ENCODE measurements at places on chromosomes 2 and 18. TPM values are rescaled to one million over a fixed set of nuclear protein-coding genes. Genes with fewer than 3 reads are reported as not detected.

DNA sequence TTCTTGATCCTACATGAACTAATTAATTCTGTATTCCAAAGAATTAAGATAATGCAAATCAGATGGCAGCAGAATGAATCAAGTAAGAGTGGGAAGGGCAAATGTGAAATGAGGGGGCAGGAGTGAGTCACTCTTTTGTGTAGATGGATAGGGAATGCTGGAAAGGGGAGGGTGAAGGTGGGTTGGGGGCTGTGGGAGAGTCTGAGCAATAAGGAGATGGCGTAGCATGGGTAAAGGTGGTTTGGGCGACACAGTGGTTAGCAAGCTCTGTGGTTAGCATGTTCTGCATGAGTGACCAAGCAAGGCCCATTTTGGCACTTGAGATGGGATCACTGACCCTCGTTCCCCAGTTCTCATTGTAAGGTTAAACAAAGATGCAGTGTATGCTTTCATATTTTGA, 20.4 kb downstream of the GPD2 start:
- no peak for DNase-seq

ELOA2 gene
- total RNA-seq = not detected

GRCh38 chr18:42929181-42929580, 186.3 kb downstream of the RIT2 start:
- no peak for DNase-seq

- DNase-seq = peak; percentile 9
Measured at GRCh38 chr2:165952741-165953211, 800 bp downstream of the TTC21B start.

DNA sequence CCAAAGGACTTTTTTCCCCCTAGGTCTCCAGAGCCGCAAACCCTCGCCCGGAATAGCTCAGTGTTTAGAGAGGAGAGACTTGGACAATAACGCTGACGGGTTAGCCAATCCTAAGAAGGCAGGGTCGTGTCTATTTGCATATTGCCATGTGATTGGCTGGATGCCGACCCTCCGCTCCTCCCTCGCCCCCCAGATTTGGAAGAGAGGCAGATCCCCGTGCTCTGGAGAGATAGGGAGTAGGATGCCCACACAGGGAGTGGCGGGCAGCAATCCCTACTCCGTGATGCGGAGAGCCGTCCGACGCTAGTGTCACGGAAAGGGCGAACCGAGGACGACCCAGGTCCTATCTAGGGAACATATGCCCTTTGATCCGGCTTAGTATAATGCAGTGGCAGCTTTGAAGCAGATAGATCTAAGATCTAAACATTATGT, 1.4 kb downstream of the WNT6 start:
- DNase-seq = peak; percentile 67

GRCh38 chr2:130328710-130329109, 14.0 kb upstream of the IMP4 start:
- DNase-seq = peak; percentile 21

DNA sequence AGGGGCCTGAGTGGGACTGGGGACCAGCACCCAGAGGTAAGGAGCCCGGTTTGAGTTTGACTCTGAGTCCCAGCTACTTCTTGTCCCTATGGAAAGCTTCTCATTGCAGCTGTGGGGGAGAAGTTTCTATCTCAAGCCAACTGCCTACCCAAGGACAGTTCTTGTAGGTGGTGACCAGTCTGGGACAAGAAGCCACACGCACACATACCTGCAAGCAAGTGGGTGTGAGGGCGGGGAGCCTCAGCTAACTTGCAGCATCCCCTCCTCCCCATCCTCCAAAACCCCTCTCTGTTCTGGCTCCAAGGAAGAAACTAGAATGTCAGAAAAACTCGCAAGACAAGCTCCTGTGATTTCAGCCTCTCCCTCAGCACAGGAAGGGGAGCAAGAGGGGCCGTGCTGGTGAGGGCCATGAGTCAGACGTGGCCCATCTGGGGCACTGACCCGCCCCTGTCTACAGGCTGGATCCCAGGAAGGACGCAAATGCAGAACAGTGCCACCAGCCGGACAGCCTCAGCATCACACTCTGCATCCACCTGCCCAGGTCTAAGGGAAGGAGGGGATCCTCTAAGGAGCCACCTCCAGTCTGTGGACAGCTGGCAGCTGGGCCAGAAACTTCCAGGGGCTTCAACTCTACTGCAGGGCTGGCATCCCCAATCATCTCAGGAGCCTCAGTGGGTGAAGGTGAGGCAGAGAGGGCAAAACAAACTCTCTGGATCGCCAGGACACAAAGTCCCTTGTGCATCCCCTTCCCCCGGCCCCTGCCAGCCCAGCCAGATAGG, 103.4 kb downstream of the TNS1 start:
- DNase-seq = peak; percentile 89

DNA sequence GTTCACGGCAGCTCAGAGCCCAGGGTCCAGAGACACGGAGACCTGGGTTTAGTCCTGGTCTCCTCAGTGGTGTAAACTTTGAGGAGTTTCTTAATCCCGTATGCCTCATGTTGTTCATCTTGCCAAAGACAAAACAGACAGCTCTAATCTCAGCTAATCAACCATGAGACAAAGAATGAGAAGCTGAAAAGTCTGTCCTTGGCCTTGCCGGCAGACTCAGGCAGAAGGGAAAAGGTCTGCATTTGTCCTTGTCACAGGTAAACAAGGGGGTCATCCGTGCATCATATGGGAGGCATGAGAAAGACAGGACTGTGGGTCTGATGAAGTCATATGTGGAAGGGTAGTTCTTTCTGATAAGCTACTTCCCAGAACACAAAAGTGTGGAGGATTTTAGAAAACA, 1.8 kb upstream of the ARMC9 start:
- no peak for DNase-seq

- DNase-seq = no peak
Measured at GRCh38 chr2:230267059-230267458, 41.5 kb downstream of the SP140 start.

C2orf92 gene
- 0.77 TPM for total RNA-seq

DNA sequence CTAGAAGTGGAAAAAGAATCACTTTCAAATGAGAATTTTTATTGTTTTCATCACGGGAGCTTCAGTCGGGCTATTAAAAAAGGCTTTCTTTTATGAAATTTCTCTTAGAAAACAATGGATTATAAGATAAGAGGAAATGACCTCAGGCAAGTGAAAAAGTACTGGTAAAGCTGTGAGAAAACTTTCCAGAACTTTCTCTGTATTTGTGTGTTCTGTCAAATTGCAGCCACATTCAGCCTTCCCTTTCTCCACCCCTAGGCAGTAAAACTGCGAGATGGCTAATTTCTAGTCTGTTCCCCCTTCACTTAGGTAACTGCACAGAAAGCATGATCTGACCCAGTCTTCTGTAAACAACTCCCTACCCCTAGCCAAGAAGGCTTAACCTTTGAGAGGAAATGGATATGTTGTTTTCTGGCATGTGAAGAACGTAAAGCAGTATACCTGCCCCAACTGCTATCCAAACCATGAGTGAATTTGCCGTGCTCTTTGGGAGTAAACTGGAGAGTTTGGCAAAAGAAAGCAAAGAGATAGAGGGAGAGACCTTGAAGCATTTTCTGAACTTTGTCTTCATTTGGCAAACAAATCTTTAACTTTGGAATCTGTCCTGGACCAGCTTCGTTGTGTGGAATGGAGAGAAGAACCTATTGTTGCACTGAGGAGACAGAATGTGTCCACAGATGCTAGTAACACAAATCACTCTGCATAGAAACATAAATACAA, 105.4 kb downstream of the ETAA1 start:
- no peak for DNase-seq

- DNase-seq = no peak
Measured at GRCh38 chr2:236239276-236240065, 24.7 kb downstream of the ASB18 start.

CROCC2 gene
- 0.51 TPM for total RNA-seq

HOXD1 gene
- total RNA-seq = not detected

STEAP3 gene
- 13.7 TPM for total RNA-seq

DNA sequence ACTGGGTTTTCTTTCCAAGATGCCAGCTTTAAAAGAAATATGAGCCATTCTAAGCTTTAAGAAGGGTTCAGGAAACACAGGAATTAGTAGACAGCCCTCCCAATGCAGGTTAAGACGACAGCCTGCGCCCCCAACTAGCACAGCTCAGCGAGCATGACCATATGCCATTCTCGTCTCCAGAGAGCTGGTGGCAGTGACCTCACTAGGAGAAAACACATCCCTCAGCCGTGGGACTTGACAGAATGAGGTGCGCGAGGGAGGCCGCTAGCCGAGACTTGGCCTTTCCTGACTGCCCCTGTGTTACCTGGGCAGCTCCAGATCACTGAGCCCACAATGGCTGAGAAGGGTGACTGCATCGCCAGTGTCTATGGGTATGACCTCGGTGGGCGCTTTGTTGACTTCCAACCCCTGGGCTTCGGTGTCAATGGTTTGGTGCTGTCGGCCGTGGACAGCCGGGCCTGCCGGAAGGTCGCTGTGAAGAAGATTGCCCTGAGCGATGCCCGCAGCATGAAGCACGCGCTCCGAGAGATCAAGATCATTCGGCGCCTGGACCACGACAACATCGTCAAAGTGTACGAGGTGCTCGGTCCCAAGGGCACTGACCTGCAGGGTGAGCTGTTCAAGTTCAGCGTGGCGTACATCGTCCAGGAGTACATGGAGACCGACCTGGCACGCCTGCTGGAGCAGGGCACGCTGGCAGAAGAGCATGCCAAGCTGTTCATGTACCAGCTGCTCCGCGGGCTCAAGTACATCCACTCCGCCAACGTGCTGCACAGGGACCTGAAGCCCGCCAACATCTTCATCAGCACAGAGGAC, 103.9 kb downstream of the MAPK4 start:
- DNase-seq = no peak

METTL5 gene
- total RNA-seq = 50.9 TPM

POTEI gene
- not detected for total RNA-seq

VWA3B gene
- total RNA-seq = 0.26 TPM

EVX2 gene
- not detected for total RNA-seq

- DNase-seq = peak; percentile 44
Measured at GRCh38 chr2:26946841-26947784, 23.3 kb upstream of the MAPRE3 start.

DNA sequence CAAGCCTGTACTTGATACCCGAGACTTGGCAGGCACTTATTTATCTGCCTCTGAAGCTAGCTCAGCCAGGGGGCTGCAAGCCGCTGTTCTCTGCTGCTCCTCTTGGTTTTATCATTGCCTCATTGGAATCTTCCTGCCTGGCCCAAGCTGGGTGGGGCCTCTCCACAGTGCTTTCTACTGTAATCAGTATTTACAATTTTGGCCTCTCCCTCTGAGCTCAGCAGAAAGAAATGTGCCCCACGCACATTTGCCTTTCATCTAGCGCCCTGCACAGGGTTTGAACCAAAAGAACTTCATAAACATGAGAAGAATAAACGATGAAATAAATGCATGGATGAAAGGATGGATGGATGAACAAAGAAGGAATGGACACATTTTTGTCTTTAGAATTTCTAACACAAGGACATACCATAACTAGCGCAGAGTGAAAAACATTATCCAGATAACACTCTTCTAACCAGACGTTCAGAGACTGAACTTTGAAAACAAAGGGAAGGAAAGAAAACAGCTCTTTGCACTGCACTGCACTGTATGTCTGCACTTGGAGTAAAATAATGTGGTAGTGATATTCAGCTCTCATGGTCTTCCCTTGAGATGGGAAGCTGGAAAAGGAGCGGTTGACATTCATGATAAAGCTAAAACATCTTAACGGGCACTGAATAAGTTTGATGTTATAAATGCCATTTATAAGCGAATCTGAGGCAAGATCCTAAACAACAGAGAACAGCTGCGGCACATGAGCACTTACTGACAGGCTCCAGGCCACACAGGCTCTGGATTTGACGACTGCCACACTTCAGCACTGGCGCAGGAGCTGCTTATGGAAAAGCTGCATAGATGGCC, 86.8 kb upstream of the SP3 start:
- DNase-seq = peak; percentile 83

UGT1A4 gene
- not detected for total RNA-seq

DNA sequence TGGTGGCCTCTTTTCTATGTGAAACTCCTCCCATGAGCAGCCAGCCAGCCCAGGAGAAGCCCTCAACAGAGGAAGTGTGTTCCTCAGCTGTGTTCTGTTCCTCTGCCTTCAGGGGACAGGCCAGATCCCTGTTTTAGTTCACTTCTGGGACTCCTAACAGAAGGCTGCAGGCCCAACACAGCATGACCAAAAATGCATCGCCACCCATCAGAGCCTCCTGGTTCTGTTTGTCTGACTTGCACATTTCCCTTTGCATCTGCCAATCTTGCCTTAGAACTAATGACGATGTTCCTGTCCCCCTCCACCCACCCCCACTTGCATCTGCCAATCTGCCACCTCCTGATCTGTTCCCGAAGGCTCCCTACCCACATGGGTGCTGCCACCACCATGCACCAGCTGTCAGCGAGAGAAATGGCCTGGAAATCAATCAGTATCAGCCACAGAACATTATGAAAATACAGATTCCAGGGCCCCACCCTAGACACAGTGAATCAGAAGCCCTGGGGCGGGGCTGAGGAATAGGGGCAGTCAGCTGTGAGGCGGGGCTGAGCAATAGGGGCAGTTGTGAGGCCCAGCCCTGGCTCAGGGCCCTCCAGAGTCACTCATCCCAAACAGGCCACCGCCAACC, 51.0 kb downstream of the FAM168B start:
- no peak for DNase-seq

DNA sequence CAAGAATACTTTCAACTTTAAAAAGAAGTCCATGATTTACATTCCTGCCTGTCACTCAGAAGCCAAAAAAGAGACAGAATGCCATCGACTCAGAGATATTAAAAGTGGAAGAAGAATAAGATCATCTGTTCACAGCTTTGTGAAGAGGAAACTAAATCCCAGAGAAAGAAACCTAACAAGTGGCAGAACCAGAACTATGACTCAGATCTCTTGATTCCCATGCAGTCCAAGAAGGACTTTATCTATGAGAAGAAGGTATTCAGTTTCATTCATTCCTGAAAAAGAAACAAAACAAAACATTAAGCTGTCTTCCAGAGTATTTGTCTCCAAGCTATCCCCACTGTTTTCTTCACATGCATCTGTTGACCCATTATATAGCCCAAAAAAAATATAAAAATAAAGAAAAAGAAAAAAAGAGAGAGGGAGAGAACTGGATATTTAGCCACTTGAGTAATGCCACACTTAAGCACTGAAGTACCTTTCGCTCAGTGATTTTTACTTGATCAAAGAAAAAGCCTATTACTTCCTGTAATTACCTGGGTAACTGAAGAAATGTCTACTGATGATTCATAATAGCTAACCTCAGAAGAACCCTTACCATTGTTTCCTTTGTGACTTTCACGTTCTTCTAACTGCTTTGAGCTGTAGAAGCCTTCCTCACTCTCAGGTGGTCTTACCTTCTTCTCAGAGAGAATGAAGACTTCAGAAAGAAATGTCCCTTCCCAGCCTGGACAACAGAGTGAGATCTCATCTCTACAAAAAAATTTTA, 17.7 kb upstream of the AKAIN1 start:
- no peak for DNase-seq

DNA sequence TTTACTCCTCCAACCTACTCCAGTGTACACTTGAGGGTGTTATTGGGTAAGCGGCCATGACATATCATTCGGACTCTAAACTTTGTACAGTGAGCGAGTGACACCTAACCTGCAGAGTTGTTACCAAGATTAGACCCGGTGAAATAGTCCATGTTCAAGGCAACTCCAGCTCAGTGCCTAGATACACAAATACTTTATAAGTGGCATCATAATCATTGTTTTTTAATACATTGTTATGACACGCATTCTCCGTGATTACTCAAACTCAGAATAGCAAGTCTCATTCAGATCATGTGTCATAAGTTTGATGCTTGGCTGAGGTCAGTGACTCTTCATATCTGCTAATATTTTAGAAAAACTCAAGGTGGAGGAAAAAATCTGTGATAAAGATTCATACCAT, 597.8 kb downstream of the DCC start:
- DNase-seq = no peak

FEV gene
- not detected for total RNA-seq

- no peak for DNase-seq
Measured at GRCh38 chr18:76264198-76264875, 230.7 kb downstream of the ZNF516 start.

GRCh38 chr2:38554973-38555595, 47.6 kb downstream of the HNRNPLL start:
- peak; percentile 23 for DNase-seq

Measured in fibroblast of lung (primary cell).